ENCODE measurements at places on chromosomes 7 and 10.

GRCh38 chr10:18469125-18469524 lies 182.3 kb downstream of the NSUN6 start:
- DNase-seq = no peak

GRCh38 chr10:73039635-73040034 lies 57.0 kb downstream of the P4HA1 start:
- no peak for DNase-seq

- no peak for DNase-seq
These were observed 30.6 kb upstream of the ZNRF2 start for GRCh38 chr7:30253796-30254165.

DNA sequence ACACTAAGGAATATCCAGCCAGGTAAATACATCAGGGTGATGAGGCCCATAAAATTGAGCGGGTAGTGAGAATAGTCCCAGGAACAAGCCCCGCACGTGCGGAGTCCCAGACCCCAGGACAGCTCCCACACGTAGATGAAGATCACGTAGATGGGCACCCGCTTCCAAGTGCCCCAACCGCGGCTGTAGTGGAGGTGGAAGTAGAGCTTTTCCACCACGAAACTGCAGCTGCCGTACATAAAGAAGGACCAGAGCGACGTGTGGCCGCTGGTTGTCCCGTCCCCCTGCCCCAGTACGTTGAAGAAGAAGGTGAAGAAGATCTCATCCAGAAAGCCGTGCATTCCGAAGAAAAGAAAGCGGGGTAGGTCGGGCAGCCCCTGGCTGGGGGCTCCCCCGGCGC lies 948 bp downstream of the TMEM229A start:
- no peak for DNase-seq

- no peak for DNase-seq
These were observed 248.4 kb upstream of the KLF6 start for GRCh38 chr10:4033341-4033896.

- no peak for DNase-seq
These were observed 61.8 kb upstream of the DNAJB6 start for GRCh38 chr7:157274991-157275427.

DNA sequence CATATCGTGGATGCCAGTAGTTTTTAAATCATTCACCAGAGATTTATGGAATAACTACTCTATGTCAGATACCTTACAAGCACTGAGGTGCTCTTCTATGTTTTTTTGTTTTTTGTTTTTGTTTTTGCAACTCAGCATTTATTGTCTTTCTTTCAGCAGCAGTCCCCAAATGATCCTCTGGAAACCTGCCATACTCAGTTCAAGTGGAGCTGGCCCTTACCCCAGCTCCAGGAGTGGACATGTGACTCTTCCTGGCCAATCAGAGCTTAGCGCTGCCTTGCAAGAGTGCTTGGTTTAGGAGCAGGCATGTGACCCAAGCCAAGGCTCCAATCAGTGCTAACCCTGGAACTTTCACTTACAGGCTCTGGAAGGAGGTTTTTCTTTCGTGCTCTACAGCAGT lies 356.6 kb upstream of the ZMIZ1 start:
- no peak for DNase-seq

DNA sequence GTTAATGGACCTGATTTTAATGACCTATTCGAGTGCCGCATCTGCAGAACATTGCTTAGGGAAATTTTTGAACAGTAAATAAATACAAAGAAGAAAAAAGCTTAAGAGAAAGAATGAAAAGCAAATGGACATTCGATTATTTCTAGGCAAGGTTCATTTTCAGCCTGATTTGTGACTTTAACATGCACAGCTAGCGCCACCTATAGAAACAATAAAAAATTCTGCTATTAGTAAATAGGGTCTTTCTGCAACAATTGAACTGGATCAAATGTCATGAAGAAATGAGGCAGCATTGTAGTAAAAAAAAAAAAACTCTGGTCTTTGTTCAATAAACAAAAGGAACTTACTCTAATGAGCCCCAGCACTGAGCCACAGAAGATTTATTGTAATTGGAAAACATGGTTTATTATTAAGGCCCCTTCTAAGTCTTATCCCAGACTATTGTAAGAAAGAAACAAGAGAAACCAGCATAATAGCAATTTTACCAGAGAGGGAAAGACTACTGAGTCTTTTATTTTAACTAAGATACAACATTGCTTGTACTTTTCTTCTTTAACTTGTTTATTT lies 41.4 kb upstream of the GHITM start:
- DNase-seq = no peak

Measured in activated CD8-positive, alpha-beta memory T cell treated with anti-CD3 and anti-CD28 coated beads for 1 hour (primary cell).